Gastrocnemius medialis (tissue), 4 donors: ENCODE measurements at places on chromosomes 16 and 17. TPM values are rescaled to one million over a fixed set of nuclear protein-coding genes. Genes with fewer than 3 reads are reported as not detected.

DNA sequence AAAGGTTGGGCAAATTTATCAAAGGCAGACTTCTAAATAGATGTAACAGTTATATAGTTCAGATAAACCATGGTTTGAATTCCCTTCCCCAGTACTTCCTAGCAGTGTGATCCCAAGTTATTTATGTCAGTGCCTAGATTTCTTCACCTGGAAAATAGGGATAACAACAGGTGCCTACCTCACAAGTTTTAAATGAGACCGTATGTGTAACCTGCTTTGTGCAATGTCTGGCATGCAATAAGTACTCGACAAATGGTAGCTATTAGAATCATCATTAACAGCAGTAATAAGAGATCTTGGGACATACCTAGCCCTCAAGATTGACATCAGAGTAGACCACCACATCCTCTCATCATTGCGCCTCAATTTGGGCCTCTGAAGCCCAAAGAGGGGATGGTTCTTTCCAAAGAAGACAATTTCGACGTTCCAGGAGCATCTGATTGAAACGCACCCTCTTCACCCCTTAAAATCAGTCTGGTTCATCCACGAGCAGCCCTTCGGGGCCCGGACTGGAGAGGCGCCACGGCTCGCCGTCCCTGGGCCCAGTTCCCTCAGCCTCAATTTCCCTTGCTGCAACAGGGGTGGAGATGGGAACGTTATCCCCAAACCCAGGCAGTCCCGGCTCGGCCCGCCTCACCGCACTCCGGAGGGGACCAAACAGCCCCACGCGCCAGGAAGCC lies 541 bp downstream of the ACACA start:
- DNase-seq: no peak

DNA sequence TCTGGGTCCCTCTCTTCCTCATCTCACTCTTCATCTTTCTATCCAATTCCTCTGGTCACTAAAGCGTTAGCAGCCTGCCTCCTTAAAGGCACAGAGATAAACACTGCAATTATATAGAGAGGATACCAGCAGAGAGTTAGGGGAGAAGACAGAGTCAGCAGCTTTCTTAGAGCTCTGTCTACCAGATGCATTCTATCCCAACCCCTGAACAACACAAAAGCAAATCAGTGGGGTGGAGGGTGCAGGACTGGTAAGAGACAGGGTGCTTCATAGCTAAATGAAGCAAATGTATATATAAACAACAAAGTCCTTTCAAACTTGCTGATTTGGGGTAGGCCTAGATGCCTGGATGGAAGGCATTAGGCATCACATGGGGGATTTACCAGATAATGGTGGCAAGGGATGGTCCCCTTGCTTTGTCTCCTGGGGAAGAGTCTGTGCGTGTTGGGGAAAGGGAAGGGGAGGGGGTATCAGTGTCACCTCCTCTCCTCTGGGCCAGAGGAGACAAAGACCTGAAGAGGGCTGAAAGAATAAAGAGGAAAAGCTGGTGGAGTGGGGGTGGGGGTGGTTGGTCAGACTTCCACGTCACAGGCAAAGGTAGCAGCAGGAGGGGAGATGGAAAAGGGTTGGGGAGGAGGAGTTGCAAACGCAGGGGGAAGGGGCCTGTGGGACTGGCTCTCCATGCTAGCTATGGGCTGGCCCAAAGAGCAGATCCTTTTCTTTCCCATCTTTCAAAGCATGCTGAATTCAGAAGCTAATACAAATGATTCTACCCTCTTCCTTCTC lies 12.0 kb downstream of the HOXB4 start:
- DNase-seq: no peak

DNA sequence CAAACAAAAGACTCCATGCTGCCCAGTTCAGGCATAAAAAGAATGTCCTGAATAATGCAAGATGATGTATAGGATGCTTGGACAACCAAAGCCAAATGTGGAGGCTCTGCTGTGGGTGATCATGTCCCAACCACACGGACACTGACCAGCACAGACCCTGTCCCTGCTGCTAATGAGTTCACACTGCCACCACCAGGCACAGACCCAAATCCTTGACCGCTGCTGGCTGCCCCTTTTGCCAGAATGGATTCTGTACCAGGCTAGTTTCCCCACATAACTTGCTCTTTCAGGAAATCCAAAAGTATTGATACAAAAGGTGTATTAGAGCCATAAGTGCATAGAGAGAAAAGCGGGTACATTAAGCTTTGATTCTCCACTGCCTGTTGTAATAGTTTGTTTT lies 60.9 kb downstream of the XYLT1 start:
- DNase-seq: no peak

- DNase-seq: no peak
Measured at GRCh38 chr16:83923581-83924365, 24.9 kb downstream of the MLYCD start.

NOMO2 gene
- total RNA-seq: 127 TPM

ZNF213 gene
- 15.8 TPM for total RNA-seq

PYDC1 gene
- not detected for total RNA-seq

GRCh38 chr17:40699853-40700252 lies 3.7 kb downstream of the KRT24 start:
- no peak for DNase-seq

TPSG1 gene
- 0.29 TPM for total RNA-seq

GRCh38 chr17:77214743-77215142 lies 74.0 kb downstream of the SEC14L1 start:
- peak; percentile 68 for DNase-seq

DNA sequence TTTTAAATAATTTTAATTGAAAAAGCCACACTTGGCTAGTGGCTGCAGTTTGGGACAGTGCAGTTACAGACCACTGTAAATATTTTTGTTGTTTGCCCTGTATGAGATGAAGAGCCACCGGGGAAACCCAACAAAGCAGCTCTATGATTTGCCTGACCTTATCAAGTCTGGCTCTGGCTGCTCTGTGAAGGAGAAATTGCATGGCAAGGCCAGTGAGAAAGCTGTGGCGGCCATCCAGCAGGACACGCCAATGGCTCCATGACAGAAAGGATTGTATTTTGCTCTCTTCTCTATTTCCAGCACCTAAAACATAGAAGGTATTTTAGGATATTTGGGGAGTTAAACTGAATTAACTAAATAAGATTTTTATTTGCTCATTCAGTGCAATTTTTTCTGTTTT lies 330.0 kb upstream of the DYNLRB2 start:
- DNase-seq: no peak

CHST6 gene
- total RNA-seq: not detected

- DNase-seq: no peak
Measured at GRCh38 chr16:77009453-77009852, 181.5 kb upstream of the MON1B start.

KRTAP2-1 gene
- total RNA-seq: not detected

TBKBP1 gene
- total RNA-seq: 25.7 TPM

DNA sequence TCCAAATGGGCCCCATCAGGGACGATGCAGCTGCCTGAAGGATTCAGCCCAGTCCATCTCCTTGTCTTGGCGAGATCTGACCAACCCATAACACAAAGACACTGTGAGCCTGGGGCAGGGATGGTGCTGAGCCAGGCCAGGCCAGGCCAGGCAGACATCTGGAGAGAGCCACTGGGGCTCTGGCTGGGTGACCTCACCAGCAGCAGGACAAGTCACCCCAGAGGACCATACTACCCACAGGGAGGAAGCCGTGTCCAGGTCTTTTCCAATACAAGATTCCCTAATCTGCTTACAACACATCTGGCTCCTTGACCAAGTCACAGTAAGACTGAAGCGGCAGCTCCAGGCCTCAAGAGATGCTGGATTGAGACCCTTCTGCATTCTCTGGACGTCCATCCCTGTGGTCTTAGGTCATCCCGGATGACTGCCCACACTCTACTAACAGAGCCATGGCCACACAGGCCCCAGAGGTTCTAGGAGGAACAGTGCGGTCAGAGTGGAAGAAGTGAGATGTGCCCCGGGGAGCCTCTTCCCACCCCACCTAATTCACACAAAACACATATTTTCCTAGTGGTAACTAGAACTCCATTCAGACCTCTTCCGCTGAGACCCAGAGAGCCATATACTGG lies 81.8 kb upstream of the RCVRN start:
- no peak for DNase-seq

DNA sequence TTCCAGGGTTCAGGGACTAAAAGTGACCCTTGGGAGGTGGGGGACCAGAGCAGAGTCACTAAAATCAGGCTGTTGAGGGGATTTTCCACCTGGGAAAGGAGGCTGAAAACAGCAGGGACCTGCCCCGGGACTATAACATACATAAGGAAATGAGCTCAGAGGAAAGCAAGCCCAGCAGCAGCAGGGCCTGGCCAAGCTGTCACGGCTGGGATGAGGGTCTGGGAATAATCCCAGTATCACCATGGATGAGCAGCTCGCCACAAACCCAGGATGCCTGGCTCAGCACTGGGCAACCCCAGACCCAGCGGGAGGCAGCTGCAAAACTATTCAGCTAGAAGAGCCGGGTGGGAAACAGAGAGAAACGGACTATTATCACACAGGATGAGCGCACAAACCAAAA lies 72.4 kb downstream of the RPH3AL start:
- no peak for DNase-seq

DNA sequence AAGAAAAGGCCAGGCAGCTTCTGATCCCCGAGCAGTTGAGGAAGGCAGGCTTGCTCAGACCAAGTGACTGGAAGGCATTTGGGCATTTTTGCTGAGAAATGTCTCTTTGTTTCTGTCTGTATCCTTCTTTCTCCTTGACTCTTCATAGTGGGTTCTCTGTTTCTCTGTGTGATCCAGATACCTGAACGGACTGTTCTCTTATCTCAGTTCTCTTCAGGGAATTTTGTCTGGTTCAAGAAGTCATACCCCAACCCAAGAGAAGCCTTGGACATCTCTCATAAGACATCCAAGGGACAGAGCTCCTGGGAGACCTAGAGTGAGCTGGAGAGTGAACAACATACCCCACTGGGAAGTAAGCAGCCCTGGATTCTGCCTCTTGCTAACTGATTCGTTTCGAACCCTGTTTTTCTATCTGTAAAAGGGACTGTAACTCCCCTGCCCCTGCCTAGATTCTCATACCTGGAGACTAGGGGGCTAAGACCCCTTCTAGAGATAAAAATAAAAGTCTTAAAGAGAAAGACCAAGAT lies 541 bp downstream of the CCL3 start:
- no peak for DNase-seq

- DNase-seq: peak; percentile 65
Measured at GRCh38 chr17:50060951-50061712, 5.2 kb downstream of the ITGA3 start.

CLDN9 gene
- total RNA-seq: not detected

P2RX5 gene
- total RNA-seq: 45.0 TPM

GRCh38 chr17:17723354-17724261 lies 42.4 kb downstream of the RAI1 start:
- no peak for DNase-seq

CFAP52 gene
- total RNA-seq: not detected

OR4D1 gene
- total RNA-seq: not detected

KRTAP4-4 gene
- total RNA-seq: not detected

DNA sequence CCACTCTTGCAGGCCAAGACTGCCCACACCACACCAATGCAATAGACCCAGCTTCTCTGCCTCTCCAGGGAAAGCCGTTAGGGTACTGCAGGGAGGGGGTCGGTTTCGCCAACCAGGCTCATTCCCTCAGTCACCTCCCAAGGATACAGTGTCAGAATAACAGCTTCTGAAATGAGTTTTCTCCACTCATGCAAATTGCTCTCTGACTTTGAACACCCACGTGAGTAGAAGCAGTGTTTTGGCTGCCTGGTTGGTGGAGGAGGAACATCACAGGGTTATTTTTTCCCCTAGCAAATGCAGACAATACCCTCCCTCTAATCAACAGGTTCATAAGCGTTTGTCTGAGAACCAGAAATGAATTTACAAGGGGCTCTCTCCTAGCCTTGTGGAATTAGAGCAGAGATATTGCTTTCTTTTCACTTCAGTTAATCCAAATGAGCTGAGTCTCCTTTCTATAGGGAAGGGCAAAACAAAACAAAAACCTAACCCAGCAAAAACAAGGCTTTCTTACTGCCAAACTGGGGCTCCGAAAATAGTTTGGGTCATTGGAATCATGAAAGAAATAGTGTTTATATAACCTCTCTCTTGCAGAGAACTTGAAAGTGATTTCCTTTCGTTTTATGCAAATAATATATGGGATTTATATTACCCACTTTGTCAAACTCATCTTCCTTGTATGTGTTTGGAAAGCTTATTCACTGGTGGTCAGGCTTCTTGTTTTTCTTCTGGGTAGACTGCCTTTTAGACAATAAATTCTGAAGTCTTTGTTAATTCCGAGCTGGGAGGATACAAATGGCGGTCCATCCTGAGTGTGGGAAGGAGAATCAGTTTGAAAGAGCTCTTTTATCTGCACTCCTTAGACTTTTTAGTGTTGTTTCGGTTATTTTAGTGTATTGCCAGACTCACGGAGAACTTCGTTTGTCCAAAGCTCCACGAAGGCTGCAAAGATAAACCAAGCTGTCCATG lies 229.9 kb downstream of the MSI2 start:
- no peak for DNase-seq

GFAP gene
- not detected for total RNA-seq

- DNase-seq: no peak
Measured at GRCh38 chr17:49576088-49576916, 631 bp downstream of the NXPH3 start.

- DNase-seq: no peak
Measured at GRCh38 chr17:43740541-43740940, 18.1 kb downstream of the SOST start.

KRTAP2-2 gene
- not detected for total RNA-seq

C17orf78 gene
- not detected for total RNA-seq

SLC16A5 gene
- total RNA-seq: 6.1 TPM

VAMP2 gene
- 30.3 TPM for total RNA-seq

LPO gene
- not detected for total RNA-seq

DNA sequence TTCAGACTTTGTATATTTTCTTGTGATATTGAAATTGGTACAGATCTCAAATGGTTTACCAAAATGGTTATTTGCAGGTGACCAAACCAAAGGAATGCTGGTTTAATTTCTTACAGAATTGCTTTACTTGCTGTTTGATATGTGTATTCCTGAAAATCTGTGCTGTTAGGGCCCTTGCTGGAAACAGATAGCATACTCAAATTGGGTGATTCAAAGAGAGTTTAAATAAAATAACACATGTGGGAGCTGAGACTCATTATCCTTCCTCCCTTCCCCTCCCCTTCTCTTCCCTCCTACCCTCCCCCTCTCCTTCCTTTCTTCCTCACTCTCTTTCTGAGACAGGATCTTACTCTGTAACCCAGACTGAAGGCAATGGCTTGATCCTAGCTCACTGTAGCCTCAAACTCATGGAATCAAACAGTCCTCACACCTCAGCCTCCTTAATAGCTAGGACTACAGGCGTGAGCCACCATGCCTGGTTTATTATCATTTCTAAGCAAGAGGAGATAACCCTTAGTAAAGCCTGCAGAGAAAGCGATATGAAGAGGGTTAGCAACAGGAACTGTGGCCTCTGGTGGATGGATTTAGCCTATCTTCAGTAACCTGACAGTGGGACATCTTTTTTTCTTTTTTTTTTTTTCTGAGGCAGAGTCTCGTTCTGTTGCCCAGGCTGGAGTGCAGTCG lies 141.9 kb downstream of the BCAS3 start:
- no peak for DNase-seq

- no peak for DNase-seq
Measured at GRCh38 chr16:28495795-28496749, 1.6 kb downstream of the APOBR start.

- DNase-seq: no peak
Measured at GRCh38 chr16:67077871-67078270, 31.9 kb upstream of the PHAF1 start.

MPO gene
- total RNA-seq: 0.31 TPM
